ENCODE measurements at places on chromosomes 13 and 19. TPM values are rescaled to one million over a fixed set of nuclear protein-coding genes. Genes with fewer than 3 reads are reported as not detected.

DNA sequence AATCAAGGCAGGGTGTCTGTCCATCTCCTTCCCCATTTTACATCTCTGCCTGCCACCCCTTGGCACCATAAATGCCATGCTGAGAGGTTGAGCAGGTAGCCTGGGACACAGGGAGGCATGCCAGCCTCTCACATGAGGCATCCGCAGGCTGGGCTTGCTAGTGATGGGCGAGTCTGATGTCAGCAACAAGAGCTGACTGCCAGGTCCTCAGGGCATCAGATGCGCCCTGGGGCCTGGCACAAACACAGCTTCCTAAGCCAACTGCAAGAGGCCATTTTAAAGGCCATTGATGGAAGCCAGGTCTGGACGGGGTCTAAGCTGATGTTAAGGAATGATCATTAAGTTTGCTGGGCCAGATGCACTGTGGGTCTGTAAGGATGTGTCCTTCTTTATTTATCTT is 34.6 kb downstream of the MYH14 start:
- no peak for DNase-seq

DNA sequence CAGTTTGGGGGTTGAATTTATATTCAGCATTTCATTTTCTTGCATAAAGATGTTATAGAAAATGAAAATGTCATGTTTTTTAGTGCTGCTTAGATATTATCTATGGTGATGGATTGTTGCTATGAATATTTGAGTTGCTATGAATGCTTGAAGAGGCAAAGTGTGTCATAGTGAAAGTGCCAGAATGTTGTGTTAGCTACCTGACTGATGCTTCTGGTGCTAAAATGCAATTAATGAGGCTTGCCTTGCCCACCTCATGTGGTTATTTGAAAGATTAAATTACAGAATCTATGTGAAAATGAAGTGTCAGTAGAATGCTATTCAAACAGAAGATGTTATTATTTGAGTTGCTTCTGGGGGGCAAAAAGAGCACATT is 62.7 kb upstream of the MYCBP2 start:
- DNase-seq, result no peak

- no peak for DNase-seq
Measured at GRCh38 chr19:54616821-54617560, 13.3 kb upstream of the LILRB1 start.

GRCh38 chr19:12244370-12244769 is 50.3 kb downstream of the ZNF44 start:
- no peak for DNase-seq

DNA sequence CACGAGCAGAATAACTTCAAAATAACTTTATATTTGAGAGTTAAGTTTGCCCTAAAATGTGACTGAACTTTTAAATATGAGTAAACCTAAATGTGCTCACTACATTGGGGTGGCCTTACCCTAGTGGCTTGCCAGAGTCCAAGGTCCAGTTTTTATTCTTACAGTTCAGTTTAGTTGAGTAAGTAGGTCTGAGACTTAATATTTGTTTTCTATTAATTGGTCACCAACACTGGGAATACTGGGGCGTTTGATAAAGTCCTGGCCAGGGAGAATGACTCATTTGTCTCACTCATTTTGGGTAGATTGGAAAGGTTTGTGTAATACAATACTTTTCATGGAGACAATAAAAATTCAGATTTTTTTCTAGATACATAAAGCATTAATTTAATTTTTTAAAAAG is 127.8 kb upstream of the SPATA13 start:
- DNase-seq, result no peak

DNA sequence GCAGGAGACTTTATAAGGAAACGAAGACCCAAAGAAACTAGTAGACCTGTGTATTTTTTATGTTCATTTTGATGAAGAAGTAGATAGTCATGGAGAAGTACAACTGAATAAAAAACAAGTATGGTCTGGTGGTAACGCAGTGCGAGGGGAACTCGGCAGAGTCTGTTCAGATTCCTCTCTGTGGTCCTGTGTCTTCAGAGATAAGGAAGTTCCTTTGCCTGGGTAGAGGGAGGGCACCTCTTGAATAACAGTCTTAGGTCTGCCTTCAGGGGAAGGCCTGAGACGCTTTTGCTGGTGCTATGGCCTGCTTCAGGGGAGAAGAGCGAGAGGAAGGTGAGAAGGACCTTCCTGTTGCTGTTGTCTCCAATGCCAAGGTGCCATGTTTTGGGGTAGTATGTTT is 25.9 kb upstream of the SLC46A3 start:
- DNase-seq, result no peak

- no peak for DNase-seq
Measured at GRCh38 chr13:47661076-47661475, 340.0 kb downstream of the SUCLA2 start.

DNA sequence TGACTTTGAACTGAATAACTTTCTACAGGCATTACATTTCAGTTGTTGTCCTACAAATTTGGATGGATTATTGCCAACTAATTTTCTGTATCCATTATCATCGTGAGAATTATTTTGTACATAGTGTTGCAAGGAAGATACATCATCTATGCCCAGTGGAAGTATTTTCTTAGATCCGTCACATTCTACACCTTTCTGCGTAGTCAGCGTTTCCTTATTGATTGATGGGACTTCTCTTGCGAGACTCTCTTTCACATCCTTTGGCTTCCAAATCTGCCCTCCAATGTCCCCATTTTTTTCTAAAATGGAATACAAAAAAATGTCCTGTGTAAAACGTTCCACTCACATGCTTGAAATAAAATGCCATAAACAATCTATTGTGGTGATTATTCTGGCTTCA is 9.2 kb downstream of the ZIM3 start:
- no peak for DNase-seq

ZNF446 gene
- 15.3 TPM for total RNA-seq

PCDH20 gene
- 10.8 TPM for total RNA-seq

ZNF582 gene
- total RNA-seq, result 7.5 TPM

KCNN1 gene
- 99.5 TPM for total RNA-seq

Data from dorsolateral prefrontal cortex (tissue), 122 donors.